Muscle of leg (tissue), 16 donors: ENCODE measurements at places on chromosomes 3 and 15.

- DNase-seq: no peak
These were observed 30.3 kb upstream of the CMC1 start for GRCh38 chr3:28210968-28211713.

- DNase-seq: no peak
These were observed 251.4 kb downstream of the ADAMTS17 start for GRCh38 chr15:100090411-100090810.

DNA sequence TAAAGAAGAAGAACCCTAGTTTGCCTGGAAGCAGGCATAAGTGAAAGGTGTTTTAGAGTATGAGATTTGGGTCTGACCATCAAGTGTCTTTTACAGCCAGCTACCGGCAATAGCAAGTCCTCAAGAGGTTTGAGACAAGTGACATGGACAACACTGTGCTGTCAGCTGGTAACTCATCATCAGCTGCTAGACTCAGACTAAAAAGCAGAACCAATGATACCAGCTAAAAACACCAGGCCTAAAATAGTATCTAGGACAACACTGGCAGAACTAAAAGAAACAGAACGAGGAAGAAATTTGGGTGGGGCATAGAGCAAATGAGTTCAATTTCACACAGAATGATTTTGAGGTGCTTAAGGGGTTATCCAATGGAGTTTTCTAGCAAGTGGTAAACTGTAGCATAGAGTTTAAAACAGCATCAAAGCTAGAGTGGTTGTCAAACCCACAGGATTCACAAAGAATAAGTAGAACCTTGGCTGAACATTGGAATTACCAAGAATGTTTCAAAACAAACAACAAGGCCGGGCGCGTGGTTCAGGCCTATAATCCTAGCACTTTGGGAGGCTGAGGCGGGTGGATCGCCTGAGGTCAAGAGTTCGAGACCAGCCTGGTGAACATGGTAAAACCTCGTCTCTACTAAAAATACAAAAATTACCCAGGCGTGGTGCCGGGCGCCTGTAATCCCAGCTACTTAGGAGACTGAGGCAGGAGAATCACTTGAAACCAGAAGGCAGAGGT lies 3.9 kb downstream of the CIAO2A start:
- DNase-seq: peak; percentile 66

- DNase-seq: no peak
These were observed 16.0 kb upstream of the GNB5 start for GRCh38 chr15:52207191-52207590.

- peak; percentile 87 for DNase-seq
These were observed 44.8 kb downstream of the GATM start for GRCh38 chr15:45333550-45333949.

DNA sequence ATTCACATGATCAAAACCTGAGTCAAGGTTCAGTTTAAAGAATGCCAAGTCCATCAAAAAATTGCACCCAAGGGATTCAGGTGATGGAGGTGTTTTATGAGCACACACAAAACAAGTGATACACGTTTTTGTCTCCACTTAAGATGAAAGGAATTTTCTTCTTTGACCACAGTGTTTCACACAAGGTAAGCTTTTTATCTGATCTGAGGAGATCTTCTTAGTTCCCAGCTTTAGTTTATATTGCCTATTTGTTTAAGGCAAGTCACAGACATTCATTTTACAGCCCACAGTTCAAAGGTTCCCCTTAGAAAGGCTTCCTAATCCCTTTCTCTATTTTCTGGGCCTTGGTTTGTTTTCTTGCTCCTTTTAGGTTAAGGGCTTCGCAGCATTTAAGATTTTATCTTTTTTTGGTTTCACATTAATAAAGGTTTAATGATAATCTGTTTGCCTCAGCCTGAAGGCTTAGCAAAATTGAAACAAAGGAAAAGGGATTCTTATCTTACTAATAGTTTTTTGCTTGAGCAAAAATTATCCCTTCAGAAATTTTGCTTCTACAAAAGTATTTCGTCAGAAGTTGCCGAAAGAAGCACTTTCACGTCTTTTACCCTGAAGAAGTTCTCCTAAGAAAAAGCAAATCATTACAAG lies 420.5 kb upstream of the NAALADL2 start:
- peak; percentile 29 for DNase-seq

DNA sequence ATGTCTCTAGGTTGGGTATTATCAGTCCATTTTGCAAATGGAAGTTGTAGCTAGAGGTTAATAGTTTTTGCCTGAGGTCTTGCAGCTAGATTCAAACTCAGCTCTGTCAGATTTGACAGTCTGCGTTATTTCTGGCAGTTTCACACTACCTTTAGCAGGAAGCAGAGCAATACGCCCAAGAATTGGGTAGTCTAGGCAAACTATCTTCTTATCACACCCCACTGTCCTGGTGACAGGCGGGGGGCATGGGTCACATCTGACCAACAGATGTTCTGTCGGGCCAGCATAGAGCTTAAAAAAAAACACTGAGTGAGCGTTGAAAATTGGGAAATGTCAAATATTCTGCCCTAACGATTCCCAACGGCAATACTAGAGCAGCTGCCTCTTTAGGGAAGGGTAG lies 5.7 kb downstream of the GPR160 start:
- no peak for DNase-seq

DNA sequence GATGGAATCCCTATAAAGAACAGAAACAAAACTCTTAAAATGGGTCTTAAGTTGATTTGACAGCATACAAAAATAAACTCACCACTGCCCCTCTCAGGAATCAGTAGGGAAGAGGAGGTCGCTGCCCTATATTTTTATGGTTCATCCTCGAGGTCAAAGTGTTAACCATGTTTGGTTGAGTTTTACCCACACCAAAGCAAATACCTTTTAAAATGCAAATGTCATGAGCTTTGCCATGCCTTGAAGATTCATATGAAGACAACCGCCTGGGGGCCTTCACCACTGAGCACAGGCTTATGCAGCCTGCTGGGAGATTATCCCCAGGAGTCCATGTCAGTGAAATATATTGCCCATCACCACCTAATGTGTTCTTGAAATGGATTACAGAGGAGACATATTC lies 66.1 kb downstream of the GLB1 start:
- no peak for DNase-seq

GRCh38 chr3:4548356-4548755 lies 55.2 kb downstream of the ITPR1 start:
- DNase-seq: no peak

GRCh38 chr15:52193321-52193720 lies 2.1 kb upstream of the GNB5 start:
- peak; percentile 38 for DNase-seq

DNA sequence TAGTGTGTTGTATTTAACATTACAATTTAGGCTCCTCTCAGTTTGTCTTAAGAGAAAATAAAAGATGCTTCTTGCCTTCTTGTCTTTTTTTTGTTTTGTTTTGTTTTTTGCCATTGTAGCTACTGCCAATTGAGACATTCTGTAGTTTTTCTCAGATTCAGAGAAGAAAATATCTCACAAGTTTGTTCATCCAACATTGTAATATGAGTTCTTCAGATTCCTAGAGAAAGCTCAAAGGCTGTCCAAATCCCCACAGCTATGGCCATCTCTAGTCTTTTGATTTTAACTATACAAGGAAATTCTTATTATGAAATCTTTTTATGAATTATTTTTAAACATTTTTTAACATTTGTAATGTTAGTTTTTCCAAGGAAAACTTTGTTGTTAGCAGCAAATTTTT lies 264.7 kb downstream of the RBMS3 start:
- DNase-seq: peak; percentile 82

DNA sequence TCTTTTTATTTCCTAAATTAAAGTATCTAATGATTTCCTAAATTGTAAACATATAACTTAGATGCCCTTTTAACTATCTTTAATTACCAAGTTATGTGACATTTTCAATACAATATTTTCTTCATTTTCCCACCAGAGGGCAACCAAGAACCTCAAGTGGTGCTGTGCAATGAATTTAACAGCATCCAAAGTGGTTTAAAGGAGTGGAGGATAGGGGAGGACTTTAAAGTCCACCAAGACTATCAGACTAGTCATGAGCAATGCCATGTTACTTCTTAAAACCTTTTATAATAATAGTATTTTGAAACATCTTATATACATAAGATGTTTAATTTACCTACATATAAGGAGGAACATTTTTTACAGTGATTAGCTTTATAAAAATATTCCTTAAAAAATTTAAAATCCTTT lies 74.4 kb downstream of the DLG1 start:
- DNase-seq: peak; percentile 71

GRCh38 chr15:85831415-85832113 lies 36.8 kb upstream of the KLHL25 start:
- peak; percentile 81 for DNase-seq

- DNase-seq: no peak
These were observed 4.6 kb downstream of the TTC21A start for GRCh38 chr3:39112113-39112512.

- DNase-seq: peak; percentile 51
These were observed 2.8 kb downstream of the FNDC3B start for GRCh38 chr3:172042136-172042662.

DNA sequence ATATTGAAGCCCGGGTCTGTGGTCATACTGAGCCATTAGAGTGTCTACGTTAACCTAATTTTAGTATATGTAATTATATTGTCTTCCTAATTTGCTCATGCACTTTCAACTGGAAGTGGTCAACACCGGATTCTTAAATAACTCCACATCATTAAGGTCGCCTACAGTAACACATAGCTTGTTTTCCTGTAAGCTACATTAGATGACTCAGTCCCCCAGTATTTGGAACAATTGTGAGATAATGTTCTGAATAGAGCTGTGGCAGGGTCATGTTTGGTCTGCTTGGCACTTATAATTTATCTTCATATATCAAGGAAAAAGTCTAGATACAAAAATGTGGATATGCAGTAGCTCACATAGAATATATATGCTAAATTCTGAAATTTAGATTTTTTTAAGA lies 486.2 kb downstream of the IGSF11 start:
- DNase-seq: no peak

GRCh38 chr15:45037936-45038335 lies 14.9 kb downstream of the SORD start:
- DNase-seq: no peak

- DNase-seq: peak; percentile 85
These were observed at the start of gene GCHFR for GRCh38 chr15:40763801-40764628. TSS of gene GCHFR (plus strand) at chr15:40764068. CDS start at chr15:40764181, 113 bp downstream.

- peak; percentile 97 for DNase-seq
These were observed 696.0 kb downstream of the ZNF385D start for GRCh38 chr3:21055015-21055414.

- no peak for DNase-seq
These were observed 127.0 kb downstream of the LIPC start for GRCh38 chr15:58558777-58559176.

GRCh38 chr3:58723173-58723572 lies 56.6 kb upstream of the FAM3D start:
- DNase-seq: no peak

GRCh38 chr3:170772175-170772574 lies 97.8 kb downstream of the RPL22L1 start:
- DNase-seq: no peak

DNA sequence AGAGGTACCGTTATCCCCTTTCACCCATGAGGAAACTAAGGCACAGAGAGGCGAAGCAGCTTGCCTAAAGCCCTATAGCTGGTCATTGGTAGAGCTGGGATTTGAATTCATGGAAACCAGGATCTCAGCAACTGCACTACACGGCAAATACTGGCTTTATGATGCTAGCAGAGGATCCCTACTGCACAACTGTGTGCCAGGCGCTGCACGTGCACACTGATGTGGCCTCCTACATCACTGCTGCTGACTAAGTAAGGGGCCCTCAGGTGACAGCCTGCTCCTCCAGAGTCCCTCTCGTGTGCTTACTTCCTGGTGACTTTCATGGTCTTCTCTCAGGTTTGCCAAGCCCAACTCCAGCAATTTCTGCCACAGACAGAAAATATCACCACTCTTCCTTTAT lies 3.4 kb upstream of the POLG start:
- no peak for DNase-seq

DNA sequence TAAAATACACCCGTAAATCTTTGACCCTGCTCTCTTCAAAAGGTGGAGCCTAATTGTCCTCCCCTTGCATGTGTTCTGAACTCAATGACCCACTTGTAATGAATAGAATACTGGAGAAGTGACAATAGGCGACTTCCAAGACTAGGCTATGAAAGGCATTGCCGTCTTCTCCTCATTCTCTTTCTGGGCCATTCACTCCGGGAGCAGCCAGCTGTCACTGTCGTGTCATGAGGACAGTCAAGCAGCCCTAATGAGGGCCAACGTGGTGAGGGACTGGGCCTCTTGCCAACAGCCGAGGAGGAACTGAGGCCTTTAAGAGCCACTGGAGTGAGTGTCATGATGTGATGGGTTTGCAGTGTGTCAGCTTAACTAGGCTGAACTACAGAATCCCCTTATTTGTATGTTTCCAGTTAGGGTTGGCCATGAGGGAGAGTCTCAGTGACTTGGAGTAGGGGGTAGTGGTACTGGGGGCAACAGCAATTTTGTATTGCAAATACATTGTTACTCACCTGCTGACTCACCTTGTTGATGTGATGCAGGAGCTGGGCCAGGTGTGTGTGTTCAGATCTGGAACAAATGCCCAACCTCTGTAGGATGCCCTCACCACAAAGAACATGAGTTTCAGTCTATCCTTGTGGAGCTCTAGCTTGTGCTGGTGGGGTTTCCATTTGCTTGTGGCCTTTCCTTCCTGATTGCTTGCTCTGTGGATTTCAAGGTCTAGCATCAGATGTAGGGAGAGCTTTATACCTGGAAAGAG lies 188.5 kb upstream of the PROK2 start:
- peak; percentile 40 for DNase-seq

GRCh38 chr3:33173103-33173502 lies 45.5 kb downstream of the SUSD5 start:
- DNase-seq: no peak

GRCh38 chr3:186118692-186119091 lies 9.8 kb upstream of the ETV5 start:
- DNase-seq: no peak

DNA sequence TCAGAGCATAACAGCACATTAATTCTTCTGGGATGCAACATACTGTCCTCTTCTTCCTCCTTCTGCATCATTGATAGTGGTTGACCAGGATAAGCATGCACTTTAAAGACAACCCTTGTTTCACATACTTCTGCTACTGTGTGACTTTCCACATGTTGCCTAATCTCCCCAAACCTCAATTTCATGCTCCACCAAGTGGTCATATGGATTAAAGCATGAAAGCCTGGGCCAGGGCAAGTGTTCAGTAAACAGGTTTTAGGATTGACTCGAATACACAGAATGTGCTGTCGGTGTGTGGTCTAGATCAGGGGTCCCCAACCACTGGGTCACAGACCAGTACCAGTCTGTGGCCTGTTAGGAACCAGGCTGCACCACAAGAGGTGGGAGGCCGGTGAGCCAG lies 22.5 kb upstream of the BFSP2 start:
- peak; percentile 70 for DNase-seq

GRCh38 chr3:71160785-71161546 lies 422.6 kb downstream of the FOXP1 start:
- DNase-seq: no peak

GRCh38 chr15:63327648-63328421 lies 50.4 kb downstream of the APH1B start:
- no peak for DNase-seq

- no peak for DNase-seq
These were observed 61.0 kb downstream of the DNAJB8 start for GRCh38 chr3:128405554-128406277.

DNA sequence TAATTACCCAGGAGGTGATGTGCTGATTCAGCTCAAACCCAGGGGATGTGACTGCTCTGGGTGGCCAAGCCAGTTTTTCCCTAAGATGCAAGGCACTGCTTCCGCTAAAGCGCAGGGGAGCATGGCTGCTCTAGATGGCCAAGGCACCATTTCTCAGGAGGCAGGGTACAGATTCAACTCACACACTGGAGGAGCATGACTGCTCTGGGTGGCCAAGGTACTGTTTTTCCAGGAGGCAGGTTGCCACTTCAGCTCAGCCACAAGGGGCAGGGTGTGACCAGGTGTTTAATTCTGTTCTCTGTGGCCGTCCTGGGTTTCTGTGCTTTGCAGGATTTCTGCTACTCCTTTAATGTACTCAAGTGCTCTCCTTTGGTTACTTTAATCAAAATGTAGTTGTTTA lies 659.3 kb upstream of the ARRDC4 start:
- DNase-seq: no peak
